ENCODE measurements at places on chromosomes 4 and X.

DNA sequence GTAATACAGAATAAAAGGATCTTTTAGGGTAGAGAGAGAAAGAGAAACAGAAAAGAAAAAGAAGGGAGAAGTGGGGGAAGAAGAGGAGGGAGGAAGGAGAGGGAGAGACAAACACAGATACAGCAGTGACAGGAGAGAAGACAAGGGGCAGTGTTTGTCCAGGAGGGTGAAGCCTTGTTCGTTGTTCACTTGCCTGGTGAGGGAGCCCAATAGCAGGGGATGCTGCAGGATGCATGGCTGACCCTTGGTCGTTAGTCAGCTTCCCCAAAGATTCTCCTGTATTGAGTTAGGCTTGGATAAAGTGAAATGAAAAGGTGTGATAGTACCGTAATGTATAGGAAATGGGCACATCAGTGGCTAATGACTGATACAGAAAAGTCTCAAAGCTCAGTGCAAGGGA, 403.7 kb downstream of the IL15 start:
- DNase-seq, result no peak

GRCh38 chr4:82721819-82722423, 76.7 kb downstream of the SCD5 start:
- DNase-seq, result no peak

GRCh38 chr4:37816006-37816405, 10.5 kb upstream of the PGM2 start:
- DNase-seq, result no peak

DNA sequence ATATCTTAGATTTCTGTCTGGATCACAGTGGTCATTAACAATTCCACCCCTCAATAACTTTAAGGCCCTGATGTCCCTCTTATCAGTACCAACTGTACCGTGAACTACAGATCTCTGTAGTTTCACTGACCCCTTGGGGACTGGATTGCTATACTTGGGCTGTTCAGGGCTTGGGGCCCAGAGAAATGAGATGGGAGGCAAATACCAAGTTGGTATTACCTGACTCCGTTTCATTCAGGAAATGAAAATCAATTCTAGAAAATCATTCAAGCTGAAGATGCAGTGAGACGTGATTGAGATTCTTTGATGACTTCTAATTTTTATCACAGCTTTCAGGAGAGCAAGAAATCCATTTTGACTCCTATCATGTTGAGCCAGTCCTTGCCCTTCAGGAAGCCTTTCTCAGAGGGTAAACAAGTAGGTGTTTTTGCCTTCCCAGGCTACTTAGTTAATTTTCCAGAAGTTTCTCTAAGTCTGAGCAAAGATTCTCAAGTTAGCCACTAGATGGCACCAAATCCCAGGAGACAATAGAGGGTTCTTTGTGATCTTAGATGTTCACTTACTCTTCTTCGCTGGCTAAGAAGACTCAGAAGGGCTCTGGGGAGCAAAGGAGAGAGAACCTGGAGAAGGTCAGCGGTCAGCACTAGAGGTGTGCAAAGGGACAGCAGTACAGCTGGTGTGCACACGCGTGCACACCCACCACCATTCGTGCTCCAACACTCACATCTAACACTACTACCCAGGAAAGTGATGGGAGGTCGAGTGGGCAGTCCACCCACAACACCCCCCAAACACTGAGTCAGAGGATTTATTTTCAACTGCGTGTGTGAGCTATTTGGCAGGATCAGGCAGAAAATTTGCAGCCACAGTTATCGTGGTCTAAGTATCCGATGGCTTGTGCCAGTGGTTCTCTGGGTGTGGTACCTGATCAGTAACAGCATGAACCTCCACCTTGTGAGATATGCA, 7.4 kb downstream of the HNRNPH2 start:
- no peak for DNase-seq

DNA sequence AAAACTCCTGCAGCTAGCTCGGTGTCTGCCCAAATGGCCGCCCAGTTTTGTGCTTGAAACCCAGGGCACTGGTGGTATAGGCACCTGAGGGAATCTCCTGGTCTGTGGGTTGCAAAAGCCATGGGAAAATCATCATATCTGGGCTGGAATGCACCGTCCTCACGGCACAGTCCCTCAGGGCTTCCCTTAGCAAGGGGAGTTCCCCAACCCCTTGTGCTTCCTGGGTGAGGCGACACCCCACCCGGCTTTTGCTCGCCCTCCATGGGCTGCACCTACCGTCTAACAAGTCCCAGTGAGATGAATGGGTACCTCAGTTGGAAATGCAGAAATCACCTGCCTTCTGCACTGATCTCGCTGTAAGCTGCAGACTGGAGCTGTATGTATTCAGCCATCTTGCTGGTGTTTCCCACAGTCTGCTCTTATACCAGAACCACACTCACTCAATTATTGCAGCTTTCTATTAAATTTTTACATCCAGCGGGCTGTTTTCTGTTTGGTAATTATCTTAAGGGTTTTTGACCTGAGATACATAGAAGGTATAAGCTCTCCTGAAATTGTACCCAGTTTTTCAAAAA, 36.7 kb upstream of the NPNT start:
- DNase-seq, result no peak

DNA sequence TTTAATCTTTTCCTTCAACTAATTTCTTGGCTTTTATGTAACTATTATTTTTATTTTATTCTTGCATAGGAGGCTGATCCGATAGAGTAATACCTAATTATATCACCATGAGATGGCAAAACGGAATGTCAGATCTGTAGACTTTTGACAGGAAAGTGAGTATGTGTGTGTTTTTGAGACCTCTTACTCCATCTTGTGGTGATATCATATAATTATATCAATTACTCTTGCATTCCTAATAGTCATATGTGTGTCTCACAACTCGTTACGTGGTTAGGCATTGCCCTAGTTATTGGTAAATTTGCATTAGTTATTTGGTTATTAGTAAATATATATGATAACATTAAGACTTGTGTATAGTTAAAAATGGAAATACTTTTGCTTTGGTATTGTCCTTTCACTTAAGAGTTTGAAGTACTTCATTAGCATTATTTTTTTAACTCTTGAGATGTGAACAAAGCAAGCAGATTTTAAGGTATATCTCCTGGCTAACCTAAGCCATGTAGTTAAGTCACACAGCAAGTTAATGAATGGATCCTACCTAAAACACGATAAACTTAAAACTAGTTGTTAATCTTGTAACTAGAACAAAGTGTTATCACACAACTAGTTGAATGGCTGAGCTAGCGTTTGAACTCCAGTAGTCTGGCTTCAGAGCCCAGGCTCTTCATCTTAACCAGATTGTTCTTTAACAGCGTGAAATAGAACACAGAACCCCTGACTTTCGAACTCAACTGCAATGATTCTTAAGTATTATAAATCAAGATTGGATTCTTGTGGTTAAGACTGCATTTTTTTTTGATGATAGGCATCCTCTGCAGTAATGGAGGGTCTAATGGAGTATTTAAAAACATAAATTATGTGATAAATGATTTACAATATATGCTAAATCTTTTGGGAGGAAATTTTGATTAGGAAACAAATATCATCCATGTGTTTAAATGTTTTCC, 67.1 kb downstream of the PGRMC2 start:
- DNase-seq, result no peak

- DNase-seq, result no peak
These were observed 54.6 kb upstream of the MMAA start for GRCh38 chr4:145564540-145564939.

- no peak for DNase-seq
These were observed 19.2 kb downstream of the PNMA6E start for GRCh38 chrX:153381684-153382532.

DNA sequence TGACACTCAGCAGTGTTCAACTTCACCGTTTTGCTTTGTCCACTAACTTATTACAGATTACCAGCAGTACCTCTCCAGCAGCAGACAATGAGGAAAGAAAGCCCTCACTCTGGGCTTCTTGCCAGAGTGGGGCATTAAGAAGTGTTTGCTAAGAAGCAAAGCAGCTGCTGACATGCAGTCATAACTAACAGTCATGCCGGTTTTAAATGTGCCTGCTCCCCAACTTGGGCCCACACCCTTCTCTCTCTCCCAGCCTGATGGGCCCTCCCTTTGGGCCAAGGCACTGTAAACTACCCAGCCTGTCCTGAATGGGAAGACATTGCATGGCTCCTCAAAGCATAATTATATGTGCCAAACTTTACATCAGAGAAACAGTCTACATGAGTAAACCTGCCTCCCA, 54.6 kb upstream of the HHIP start:
- no peak for DNase-seq
